ENCODE measurements at places on chromosomes 5 and 9.

DNA sequence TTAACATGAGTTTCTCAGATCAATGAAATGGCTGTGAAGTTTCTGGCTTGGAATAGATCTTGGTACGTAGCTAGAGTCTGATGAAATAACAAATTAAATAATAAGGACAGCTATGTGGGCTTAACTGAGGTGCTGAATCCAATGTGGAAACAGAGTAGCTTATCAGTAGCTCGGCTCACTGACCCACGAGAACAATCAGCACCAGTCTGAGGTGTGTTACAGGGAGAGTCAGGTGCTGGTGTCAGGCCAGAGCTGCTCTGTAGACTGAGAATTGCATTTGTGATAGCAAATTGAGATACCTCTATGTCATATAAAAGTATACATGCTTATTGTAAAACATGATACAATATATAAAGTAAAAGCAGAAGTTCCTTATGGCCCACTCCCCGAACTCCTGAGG lies 21.2 kb upstream of the CCL28 start:
- no peak for DNase-seq

DNA sequence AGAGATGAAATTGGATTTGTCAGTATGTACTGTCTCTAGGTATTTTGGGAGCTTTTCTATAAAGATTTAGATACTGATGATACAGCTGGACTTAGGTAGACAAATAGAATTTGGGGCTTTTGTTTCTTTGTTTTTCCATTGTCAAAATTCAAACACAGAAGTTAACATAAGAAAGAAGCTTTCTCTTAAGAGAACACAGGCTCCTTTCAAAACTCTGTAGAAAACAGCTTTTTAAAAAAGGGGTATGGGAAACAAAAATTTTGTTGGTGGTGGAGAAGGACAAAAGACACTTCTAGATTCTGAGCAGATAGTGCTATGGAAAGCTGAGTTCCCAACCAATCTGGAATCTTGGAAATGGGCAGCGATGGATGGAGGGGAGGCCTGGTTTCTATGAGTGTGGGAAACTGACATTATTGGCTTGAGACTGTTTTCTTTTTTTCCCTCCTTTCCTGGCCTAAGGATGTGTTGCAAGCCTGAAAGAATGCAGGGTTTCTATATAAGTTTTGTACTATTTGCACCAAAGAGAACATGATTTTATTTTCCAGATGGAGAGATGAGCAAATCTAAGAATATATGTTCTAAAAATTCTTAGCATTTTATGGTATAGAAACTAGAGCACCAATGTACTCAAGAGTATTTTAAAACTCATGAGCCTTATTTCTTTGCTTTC lies 240.0 kb downstream of the PRR16 start:
- DNase-seq, result no peak

GRCh38 chr5:6222121-6222520 lies 156.2 kb downstream of the MED10 start:
- DNase-seq, result no peak

DNA sequence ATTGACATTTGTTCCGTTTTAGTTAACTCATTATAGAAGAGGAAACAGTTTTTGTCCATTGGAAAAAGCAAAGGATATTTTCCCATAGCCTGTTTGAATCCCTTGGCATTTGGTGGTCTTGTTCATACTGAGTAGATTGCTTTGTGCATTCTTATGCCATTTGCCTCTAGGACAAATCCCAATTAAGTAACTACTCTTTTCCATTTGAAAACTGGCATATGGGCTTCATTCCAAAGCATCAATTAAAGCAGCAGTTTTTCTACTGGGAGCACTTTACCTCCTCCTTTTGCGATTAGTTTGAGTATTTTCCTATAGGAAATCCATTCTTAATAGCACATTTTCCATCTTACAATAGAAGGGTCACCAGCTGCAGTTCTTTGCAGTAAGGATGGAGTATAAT lies 31.2 kb downstream of the GPR21 start:
- no peak for DNase-seq

DNA sequence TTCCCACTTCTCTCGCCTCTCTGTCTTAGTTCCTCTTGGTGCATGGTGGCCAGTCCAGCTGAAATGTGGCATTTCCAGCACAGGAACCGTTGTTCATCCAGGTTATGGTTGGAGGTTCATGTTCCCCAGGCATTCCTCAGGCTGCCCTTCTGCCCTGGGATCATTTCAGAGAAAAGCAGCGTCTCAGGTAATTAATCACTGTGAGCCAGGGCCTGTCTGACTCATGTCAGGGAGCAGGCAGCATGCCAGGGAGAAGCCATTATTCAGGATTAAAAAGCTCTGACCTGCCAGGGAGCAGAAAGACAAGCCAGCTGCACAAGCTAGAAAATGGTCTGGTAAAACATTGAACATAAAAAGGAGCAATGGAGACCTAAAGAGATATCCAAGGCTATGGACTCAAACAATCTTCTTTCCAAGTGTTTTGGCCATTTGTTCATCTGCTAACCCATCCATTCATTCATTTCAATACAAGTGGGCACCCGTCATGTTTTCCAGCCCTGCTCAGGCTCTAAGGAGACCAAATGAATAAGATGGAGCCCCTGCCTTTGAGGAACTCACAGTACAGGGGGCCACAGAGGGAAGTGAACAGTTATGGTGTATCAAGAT lies 241.4 kb downstream of the DRD1 start:
- no peak for DNase-seq

DNA sequence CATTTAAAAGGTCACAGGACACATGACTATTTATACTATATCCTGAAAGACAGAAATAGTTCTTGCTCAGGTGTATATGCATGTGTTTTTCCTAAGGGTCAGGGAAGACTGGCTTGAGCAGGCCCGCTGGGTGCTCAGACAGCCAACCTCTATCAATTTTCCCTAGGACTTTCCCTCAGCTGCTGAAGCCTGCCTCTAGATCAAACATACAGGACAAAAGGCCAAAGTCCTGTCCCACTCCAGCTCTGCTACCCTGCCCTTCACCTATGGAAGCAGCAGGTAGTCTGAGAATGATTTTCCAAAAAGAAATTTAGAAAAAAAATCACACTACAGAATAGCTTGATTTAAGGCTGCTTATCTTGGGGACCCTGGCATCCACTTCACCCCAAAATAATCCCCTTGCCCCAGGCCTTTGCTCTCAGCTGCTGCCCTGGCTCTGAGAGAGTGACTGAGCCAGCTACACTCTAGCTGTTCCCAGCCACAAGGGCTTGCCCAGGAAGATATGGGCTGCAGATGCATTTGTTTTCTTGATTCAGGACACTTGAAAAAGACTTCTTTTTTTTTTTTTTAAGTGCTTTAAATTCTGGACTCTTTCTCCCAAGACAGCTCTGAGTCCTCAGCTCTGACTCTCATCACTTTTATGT lies 42.5 kb downstream of the KLHL3 start:
- DNase-seq, result no peak

DNA sequence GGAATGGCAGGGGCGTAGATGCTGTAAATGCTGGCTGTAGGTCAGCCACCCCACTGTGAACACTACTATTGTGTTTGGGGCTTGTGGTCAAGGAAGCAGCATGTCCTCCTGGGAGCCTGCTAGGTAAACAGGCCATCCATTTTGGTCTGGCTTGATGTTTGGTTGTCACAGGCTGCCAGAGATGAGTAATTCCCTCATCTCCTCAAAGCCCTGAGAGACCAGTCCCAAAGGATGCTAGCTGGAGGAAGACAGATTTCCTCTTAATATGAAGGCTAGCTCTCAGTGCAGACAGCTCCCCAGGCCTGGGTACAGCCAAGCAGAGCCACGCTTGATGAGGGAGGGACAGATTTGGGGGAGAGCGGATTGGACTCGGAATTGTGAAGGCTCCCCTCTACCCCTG lies 72.5 kb upstream of the MAP1B start:
- DNase-seq, result no peak

DNA sequence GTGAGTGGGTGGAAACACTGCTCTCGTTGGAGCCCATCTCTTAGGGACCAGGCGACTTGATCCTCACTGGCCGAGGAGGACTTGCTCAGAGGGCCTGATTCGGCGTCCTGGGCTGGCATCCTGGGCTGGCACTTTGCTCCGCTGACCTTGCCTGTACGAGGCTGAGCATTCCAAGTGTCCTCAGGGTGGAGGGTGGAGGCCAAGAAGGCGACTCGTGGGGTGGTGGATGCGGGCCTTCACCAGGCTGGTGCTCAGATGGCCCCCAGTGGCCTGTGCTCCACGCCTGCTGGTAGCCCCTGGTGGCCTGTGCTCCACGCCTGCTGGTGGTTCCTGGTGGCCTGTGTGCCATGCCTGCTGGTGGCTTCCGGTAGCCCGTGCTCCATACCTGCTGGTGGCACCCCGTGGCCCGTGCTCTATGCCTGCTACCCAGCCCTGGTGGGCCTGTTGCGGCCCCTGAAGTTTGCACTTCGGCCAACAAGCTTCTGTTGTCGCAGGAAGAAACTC lies 42.9 kb downstream of the PHF2 start:
- DNase-seq, result no peak

DNA sequence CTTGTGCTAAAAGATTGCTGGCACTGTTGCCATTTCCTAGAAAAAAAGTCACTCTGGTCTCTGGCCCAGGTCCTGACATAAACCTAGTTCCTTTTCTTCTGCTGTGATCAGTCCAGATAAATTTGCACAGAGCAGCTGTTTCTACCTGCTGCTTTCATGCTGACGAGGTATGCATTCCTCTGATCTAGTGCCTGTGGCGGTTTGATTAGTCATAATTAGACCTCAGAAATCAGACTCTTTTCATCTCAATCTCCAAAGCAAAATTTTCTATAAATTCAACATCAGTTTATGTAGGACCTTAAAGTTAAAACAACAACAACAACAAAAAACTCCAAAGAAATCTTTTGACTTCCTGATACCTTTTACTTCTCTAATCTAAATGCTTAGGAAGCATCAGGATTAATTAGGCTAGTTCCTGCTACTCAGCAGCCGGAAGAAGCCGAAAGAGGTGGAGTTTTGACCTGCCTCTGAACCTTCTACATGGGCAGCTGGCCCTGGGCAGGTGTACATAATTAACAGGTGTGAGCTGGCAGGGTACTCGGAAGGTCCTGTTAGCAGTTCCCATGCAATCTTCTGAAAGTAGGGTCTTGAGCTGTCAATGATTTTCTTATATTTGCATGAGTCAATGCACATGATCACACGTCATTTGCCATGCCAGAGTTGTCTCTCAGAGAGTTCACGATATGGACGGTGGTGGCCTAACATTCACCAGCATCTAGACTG lies 83.3 kb upstream of the CCDC112 start:
- DNase-seq, result no peak

GRCh38 chr5:129631961-129632360 lies 115.9 kb upstream of the MINAR2 start:
- no peak for DNase-seq

GRCh38 chr5:93272108-93272507 lies 308.9 kb downstream of the NR2F1-AS1 start:
- DNase-seq, result no peak

- DNase-seq, result no peak
These were observed 75.7 kb upstream of the PIK3R1 start for GRCh38 chr5:68139611-68140441.

GRCh38 chr5:41065691-41066335 lies 5.3 kb downstream of the MROH2B start:
- no peak for DNase-seq

- DNase-seq, result no peak
These were observed 175.0 kb downstream of the MLLT3 start for GRCh38 chr9:20447291-20447690.

GRCh38 chr9:126411225-126411947 lies 84.8 kb downstream of the MVB12B start:
- DNase-seq, result no peak

DNA sequence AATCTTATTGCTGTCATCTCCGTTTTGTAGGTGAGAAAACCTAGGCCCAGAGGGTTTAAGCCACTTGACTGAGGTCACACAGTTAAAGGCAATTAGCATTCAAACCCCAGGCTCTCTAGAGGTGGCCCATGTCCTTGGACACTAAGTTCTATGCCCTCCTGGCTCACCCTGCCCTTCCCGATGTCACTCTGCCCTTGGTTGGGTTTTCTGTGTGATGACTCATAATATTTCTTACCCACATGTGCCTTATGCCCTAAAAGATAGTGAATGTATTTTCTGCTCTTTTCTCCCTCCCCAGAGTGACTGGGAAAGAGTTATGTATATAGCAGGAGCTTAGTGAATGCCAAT lies 174.5 kb upstream of the PITX1 start:
- DNase-seq, result no peak

GRCh38 chr5:179272326-179273072 lies 72.8 kb downstream of the ADAMTS2 start:
- DNase-seq, result no peak

GRCh38 chr5:142939006-142939405 lies 168.8 kb downstream of the ARHGAP26 start:
- DNase-seq, result no peak

- no peak for DNase-seq
These were observed 1170.0 kb upstream of the CDH9 start for GRCh38 chr5:28208356-28208755.

GRCh38 chr9:138121438-138122050 lies 244.0 kb downstream of the CACNA1B start:
- DNase-seq, result no peak

DNA sequence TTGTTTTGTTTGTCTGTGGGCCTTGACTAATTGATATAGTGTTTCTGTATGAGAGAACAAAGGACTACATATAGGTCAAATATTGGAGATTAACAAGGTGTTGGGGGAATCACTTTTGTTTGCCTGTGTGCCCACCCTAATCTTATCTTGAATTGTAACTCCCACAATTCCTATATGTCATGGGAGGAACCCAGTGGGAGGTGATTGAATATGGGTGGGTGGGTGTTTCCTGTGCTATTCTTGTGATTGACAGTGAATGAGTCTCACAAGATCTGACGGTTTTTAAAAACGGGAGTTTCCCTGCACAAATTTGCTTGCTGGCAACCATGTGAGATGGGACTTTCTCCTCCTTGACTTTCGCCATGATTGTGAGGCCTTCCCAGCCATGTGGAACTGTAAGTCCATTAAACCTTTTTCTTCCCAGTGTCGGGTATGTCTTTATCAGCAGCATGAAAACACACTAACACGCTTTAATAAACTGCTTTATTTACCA lies 64.9 kb upstream of the HSPB3 start:
- no peak for DNase-seq

GRCh38 chr5:73298772-73299630 lies 126.0 kb downstream of the TMEM174 start:
- peak; percentile 87 for DNase-seq

DNA sequence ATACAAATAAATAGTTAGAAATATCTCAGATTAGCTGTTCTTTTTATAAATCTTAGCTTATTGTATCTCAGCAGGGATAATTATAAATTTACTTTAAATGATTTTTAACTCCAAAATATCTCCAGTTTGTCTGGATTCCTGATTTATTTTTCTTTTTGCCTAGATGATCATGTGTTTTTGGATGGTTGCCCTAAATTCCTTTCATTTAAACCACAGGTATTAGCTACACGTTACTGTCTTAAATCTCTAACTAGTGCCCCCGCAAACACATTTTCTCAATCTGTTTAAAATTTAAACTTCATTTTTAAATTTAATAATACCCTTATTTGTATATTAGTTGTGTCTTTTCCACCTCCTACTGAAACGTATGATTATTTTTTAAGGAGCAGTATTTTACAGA lies 5.6 kb downstream of the FER start:
- no peak for DNase-seq

DNA sequence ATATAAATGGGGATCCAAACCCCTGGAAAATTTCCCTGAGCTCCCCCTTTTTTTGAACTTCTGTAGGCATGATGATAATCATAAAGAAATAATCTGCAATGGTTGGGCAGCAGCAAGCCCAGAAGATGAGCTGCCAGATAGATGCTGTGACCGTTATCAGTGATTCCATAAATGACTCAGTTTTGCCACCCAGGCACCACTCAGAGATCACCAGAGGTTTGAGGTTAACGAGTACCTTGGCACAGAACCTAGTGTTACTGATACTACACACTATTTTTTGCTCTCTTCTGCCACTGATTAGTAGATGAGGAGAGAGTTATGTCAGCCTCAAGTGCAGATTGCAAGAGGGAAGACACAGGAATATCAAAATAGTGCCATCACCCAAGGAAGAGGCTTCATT lies 199.3 kb upstream of the PTGER4 start:
- no peak for DNase-seq

Measured in iPS-NIHi11 (cell line).